ENCODE measurements at places on chromosomes 6 and 20. TPM values are rescaled to one million over a fixed set of nuclear protein-coding genes. Genes with fewer than 3 reads are reported as not detected.

GRCh38 chr6:97145691-97146090 lies 137.3 kb downstream of the MMS22L start:
- H3K36me3 ChIP-seq, result peaks cover 3% of the 10 kb centered on the region
- no peak overlapping the region for H3K27ac ChIP-seq
- no peak overlapping the region for H3K4me3 ChIP-seq
- DNase-seq, result no peak
- H3K4me1 ChIP-seq, result no peaks in the 10 kb centered on the region

- H3K36me3 ChIP-seq, result no peaks in the 10 kb centered on the region
- H3K27ac ChIP-seq, result no peak overlapping the region
- H3K27me3 ChIP-seq, result no peaks in the 10 kb centered on the region
Measured at GRCh38 chr6:90870561-90870960, 283.7 kb upstream of the MAP3K7 start.

GRCh38 chr6:36676141-36677058 lies 2.1 kb upstream of the CDKN1A start:
- no peak for DNase-seq
- H3K27me3 ChIP-seq, result no peaks in the 10 kb centered on the region
- no peak overlapping the region for H3K27ac ChIP-seq
- no peak overlapping the region for H3K4me3 ChIP-seq

DNA sequence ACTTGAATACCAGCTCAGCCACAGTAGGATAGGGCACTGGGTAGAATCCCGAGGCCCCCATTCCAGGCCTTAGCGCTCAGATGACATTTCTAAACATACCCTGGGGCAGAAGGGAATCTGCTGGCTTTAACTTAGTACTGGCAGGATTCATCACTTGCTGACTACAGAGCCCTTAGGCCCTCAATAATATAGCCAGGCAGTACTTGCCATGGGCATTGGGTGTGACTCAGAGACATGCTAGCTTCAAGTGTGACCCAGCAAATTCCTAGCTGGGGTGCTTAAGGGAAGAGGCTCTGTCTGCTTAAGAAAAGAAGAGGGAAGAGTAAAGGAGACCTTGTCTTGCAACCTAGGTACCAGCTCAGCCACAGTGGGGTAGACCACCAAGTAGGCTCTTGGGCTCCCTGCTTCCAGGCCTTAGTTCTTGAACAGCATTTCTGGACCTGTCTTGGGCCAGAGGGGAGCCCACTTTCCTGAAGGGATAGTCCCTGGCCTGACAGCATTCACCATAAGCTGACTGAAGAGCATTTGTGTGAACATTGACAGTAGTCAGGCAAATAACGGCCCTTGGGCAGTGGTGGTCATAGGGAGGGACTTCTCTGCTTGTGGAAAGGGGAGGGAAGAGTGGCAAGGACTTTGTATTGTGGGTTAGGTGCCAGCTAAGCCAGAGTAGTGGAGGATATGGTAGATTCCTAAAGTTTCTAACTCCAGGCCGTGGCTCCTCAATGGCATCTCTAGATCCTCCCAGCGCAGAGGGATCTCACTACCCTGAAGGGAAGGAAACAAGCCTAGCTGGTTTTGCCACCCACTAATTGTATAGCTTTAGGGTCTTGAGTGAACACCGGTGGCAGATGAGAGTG lies 48.5 kb upstream of the HACE1 start:
- no peaks in the 10 kb centered on the region for H3K36me3 ChIP-seq
- peaks cover 3% of the 10 kb centered on the region for H3K27me3 ChIP-seq
- H3K4me1 ChIP-seq, result no peaks in the 10 kb centered on the region
- DNase-seq, result no peak
- H3K4me3 ChIP-seq, result no peak overlapping the region

Gene C20orf141
- total RNA-seq, result not detected

- H3K27me3 ChIP-seq, result no peaks in the 10 kb centered on the region
- no peaks in the 10 kb centered on the region for H3K36me3 ChIP-seq
- no peak overlapping the region for H3K27ac ChIP-seq
Measured at GRCh38 chr6:168158213-168158979, 79.4 kb upstream of the FRMD1 start.

DNA sequence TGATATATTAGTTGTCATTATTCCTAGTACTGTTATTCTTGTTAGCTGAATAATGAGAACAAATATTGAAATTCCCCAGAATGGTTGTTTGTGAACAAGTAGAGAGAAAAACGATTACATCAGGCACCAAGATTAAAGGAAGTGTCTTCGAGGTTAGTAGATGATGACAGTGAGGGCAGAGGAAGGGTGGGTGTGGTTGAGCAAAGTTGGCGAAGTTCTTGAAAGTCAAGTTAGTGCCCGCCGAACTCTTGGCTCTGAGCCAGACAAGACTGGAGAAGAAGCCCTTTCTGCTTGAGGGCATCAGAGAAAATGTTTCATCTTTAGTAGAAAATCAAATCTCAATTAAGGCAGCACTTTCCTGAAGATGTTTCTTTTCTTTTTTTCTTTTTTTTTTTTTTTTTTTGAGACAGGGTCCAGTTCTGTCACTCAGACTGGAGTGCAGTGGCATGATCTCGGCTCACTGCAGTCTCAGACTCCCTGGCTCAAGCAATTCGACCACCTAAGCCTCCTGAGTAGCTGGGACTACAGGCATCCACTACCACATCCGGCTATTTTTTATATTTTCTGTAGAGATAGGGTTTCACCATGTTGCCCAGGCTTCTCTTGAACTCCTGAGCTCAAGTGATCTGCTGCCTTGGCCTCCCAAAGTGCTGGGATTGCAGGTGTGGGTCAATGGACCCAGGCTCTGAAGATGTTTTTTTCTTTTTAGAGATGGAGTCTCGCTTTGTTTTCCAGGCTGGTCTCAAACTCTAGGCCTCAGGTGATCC lies 77.1 kb downstream of the SGK1 start:
- H3K27me3 ChIP-seq, result no peaks in the 10 kb centered on the region
- peak; percentile 93 for DNase-seq
- H3K4me3 ChIP-seq, result no peak overlapping the region
- H3K36me3 ChIP-seq, result no peaks in the 10 kb centered on the region
- H3K4me1 ChIP-seq, result peaks cover 42% of the 10 kb centered on the region
- peak overlapping the region; percentile 85 for H3K27ac ChIP-seq

DNA sequence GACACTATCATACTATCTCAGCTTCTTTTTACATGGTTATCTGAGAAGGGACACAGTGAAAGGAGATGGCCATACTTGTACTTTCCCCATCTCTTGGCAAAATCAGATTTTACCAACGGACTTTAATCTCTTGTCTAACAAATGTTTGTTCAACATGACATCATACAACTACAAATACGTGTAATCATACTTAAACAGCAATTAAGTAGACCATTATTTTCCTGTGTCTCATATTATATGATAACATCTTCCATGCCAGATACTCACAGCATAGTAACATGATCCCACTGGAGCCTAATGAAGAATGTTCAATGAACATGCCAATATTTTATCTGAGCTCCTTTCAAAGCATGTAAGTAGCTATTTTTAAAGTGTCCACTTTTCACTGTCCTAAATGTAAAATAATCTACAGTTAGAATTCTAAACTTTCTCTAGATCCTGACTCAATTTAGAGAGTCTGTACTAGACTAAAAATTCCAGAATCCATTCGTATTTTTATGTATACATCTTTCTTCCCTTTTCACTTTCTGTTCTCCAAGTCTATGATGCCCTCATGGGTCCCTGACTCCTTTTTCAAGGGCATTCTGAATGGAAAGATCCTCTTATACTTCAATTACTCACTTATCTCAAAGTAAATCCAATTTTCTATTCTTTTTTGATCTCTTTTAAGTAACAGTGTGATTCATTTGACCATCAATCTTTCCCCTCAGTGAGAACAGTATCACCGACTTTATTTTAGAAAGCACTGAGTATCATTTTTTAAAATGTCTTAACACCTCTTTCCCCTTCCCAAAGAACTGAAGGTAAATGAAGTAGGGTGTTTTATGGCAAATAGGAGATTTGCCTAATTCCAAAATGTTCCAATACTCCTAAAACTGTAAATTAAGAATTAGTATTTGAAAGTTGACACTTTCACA lies 133.5 kb downstream of the CDK19 start:
- H3K27me3 ChIP-seq, result no peaks in the 10 kb centered on the region
- no peak overlapping the region for H3K4me3 ChIP-seq
- no peak for DNase-seq

GRCh38 chr6:167767715-167768107 lies 59.0 kb upstream of the AFDN start:
- H3K27me3 ChIP-seq, result no peaks in the 10 kb centered on the region
- H3K4me1 ChIP-seq, result no peaks in the 10 kb centered on the region
- no peak for DNase-seq

DNA sequence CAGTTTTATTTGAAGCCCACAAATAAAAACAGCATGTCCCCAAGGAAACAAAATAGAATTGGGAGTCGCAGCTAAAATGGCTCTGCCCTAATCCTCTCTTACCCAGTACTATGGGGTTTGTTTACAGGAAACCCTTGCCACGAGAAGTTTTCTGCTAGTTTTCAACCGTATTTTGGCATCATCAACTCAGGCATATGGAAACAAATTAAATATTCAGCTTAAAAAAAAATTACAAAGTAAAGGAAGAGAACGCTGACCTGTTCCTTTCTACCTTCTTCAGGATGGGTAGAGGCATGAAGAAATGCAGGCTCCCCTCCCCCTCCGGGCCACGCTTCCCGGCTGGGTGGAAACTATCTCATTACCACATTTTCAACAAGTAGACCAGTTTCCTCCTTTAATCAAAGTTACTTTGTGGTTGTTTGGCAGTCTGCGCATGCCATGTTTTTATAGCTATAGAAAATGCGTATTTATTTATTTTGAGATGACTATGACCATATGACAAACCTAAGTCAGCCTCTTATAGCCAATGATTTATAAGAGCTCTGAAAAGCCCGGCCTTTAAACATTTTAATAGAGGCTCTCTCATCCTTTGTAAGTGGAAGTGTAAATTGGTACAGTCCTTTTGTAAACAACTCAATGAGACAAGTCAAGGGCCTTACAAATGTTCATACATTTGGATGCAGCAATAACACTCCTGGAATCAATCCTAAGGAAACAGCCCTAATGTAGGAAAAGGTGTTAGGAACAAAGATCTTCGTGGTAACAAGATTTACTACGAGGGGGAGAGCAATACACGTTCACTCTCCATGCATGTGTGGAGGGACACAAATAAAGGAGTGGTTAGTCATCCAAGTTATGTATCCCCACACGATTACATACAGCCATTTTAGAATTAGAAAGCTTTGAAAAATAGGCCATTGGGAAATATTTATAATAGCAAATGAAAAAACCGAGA lies 16.1 kb upstream of the ZNF217 start:
- peaks cover 28% of the 10 kb centered on the region for H3K4me1 ChIP-seq
- peak; percentile 56 for DNase-seq
- H3K36me3 ChIP-seq, result no peaks in the 10 kb centered on the region
- H3K27me3 ChIP-seq, result no peaks in the 10 kb centered on the region
- peak overlapping the region; percentile 47 for H3K27ac ChIP-seq
